Mammary epithelial cell (primary cell): ENCODE measurements at places on chromosomes 4 and X.

DNA sequence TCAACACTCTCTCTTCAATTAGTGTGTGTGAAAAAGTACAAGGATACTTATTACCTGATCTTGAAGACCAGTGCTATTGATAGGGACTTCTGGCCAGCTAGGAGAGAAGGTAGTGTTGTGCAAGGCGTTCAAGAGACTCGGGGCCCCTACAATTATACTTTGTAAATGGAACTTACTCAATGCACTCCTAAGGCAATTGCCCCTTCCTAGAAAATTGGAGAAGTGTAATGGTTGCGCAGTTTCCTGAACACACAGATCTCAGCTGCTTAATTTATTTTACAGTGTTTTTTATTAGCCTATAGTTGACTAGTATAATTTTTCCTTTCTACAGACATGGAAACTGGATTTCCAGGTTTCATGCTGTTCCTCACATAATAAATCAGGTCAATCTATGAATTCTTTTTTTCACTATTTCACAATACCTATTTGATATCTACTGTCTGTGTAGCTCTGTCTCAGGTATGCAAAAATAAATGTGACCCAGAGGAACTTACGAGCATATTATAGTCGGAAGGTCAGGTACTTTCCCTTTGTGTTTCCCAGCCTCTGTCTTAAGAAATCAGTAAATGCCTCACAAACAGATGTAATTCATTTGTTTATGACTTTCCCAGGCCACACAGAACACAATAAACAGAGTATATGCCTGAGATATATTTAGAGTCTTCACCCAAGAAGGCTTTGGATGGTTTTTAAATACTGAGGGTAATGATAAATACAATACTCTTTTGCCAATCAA is 89.1 kb upstream of the TET2 start:
- DNase-seq: no peak

- DNase-seq: no peak
Measured at GRCh38 chr4:107133965-107134653, 98.0 kb upstream of the DKK2 start.

- no peak for DNase-seq
Measured at GRCh38 chr4:169099771-169100180, 89.7 kb upstream of the CBR4 start.

GRCh38 chrX:39318506-39319343 is 517.5 kb downstream of the MID1IP1 start:
- DNase-seq: no peak

GRCh38 chr4:85153221-85153620 is 186.7 kb upstream of the WDFY3 start:
- no peak for DNase-seq

DNA sequence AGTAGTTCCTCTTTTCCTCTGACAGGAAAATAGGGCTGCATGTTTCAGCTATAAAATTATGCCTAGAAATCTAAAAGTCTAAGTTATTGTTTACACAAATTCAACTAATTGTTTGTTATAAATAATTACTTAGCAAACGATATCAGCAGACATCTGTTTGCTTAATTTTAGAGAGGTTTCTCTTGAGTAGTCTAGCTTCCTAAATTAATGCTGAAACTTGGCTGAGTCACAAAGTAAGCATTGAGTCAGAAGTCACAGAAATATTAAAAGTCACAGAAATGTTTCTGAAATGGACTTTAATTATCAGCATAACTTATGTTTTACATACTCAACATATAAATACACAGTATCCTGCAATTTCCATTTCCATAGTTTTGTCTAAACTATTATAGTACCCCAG is 1044.0 kb downstream of the CCSER1 start:
- DNase-seq: no peak

GRCh38 chrX:130563476-130563875 is 161.7 kb downstream of the RBMX2 start:
- no peak for DNase-seq

DNA sequence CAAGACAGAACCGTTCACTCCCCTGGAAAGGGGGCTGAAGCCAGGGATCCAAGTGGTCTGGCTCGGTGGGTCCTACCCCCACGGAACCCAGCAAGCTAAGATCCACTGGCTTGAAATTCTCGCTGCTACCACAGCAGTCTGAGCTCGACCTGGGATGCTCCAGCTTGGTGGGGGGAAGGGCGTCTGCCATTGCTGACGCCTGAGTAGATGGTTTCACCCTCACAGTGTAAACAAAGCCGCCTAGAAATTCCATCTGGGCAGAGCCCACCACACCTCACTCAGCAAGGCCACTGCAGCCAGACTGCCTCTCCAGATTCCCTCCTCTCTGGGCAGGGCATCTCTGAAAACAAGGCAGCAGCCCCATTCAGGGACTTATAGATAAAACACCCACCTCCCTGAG is 13.4 kb upstream of the PBDC1 start:
- no peak for DNase-seq

- DNase-seq: no peak
Measured at GRCh38 chr4:120286813-120287212, 220.2 kb upstream of the MAD2L1 start.

DNA sequence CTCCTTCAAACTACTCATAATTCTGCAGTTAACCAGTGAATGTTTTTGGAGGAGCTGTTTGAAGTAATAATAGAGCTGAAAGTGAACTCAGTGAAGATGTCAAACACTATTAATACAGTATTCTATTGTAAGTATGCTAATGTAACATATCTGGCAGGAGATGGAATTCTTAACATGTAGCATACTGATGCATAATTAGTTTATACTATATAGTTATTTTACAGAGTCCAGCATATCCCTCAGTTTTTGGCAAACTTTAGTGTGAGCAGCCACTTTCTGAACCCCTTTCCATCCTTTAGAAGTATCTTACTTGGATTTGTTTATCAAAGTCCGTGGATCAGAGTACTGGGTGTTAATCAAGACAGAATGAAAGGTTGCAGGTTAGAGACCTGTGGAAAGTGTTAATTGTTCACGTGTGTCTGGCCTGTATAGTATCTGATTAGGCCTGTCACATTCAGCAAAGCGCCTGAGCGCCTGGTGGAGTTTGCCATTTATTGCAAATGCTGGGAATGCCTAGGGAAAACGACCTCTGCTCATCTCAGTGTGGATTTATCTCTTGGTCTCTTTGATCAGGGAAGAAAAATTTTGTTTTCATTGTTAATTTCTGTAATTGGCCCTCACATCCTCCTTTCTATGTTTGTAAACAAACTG is 251.7 kb upstream of the MAD2L1 start:
- no peak for DNase-seq

GRCh38 chr4:127249066-127249766 is 383.5 kb upstream of the INTU start:
- peak; percentile 29 for DNase-seq

GRCh38 chrX:129661369-129661768 is 6.6 kb upstream of the APLN start:
- DNase-seq: no peak

- no peak for DNase-seq
Measured at GRCh38 chr4:140135529-140136088, 18.4 kb downstream of the MAML3 start.

GRCh38 chr4:30939069-30939468 is 218.9 kb downstream of the PCDH7 start:
- peak; percentile 55 for DNase-seq

- peak; percentile 5 for DNase-seq
Measured at GRCh38 chr4:40749717-40750460, at the start of gene NSUN7. NSUN7 (plus strand) TSS chr4:40749955; CDS start chr4:40750694, 739 bp downstream.

GRCh38 chrX:134752981-134753717 is 94.9 kb upstream of the PLAC1 start:
- no peak for DNase-seq

- no peak for DNase-seq
Measured at GRCh38 chrX:45571453-45571852, 370.8 kb upstream of the DIPK2B start.

DNA sequence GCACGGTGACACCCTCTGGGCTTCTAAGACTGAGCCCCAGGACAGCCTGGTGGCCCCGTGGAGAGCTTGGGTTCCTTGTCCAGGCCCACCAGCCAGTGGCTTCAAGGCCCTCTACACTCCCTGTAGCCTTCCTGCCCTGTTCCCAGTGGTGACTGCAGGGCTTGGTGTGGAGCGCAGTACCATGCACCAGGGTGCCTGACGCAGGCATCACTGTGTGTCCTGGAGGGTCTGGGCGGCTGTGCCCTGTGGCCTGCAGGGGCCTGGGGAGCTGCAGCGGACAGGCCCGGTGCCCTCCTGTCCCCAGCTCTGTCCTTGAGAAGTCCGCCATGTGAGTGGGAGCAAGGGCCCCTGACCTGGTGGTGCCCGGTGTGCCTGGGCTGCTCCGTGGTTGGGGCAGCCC is 4.3 kb downstream of the FGFRL1 start:
- no peak for DNase-seq

GRCh38 chr4:139278485-139278884 is 1.5 kb downstream of the MGARP start:
- no peak for DNase-seq

DNA sequence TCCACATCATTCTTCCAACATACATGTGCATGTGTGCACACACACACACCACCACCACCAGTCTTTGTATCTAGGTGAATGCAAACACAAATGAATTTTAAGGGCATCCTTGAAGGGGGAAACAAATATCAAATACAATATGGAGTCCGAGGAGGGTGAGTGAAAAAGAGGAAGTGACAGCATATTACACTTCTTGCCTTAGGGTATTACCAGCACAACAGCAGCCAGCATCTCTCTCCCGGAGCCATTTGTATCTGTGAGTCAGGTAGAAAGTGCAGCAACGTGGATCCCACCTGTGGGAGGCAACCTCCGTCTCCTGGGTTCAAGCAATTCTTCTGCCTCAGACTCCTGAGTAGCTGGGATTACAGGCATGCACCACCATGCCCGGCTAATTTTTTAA is 483.2 kb downstream of the SMARCA1 start:
- no peak for DNase-seq
